Effector memory CD4-positive, alpha-beta T cell (primary cell): ENCODE measurements at places on chromosomes 3 and 15.

DNA sequence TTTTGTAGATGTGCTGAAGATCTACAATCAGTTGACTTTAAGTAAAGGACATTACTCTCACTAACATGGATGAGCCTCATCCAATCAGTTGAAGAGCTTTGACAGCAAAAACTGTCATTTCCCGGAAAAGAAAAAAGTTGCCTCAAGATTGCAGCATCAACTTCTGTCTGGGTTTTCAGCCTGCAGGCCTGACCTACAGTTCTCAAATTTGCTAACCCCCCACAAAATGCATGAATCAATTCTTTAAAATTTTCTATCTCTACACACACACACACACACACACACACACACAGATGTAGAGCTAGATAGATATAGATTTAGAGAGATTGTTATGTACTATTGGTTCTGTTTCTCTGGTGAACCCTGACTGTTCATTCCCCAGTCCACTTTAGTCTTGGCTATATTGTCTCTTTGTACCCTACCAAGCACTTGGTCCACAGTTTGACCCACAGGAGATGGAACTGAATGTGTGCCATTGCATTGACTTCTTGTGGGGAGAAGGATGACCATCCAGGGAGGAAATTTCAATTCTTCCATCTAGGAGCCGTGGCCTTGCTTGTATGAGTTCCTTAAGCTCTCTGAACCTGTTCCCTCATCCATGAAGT is 228.3 kb downstream of the CLSTN2 start:
- DNase-seq = no peak

GRCh38 chr3:14410503-14411165 is 8.2 kb downstream of the SLC6A6 start:
- DNase-seq = no peak

GRCh38 chr3:59876533-59877062 is 826.8 kb upstream of the CFAP20DC start:
- DNase-seq = no peak

DNA sequence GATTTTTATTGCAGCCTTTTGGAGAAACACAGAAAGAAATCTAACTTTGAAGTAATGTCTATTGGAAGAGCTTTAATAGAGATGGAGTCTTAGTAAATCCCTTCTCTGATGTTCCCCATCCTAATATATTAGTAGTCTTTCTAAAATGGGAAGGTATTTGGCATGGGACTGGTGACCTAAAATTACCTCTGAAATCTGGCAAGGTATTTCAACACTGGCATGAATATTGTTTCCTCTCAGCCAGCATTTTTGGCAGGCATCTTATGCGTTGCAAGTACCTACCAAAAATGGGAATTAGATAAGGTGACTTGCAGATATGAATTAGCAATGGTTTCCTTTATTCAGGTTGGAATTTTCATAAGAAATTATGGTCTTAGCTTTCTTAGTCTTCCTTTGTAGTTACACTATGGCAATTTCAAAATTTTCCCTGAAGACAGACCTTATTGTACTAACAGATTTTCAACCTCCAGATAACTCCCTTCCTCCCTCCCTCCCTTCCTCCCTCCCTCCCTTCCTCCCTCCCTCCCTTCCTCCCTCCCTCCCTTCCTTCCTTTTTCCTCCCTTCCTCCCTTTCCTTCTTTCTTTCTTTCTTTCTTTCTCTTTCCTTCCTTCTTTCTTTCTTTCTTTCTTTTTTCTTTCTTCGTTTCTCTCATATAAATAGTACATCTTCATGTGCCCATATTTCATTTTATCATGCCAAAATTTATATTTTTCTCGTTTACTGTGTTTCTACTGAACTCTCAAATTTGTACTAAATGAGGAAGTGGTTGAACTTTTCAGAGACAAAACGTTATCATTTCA is 168.2 kb upstream of the KCNMB2 start:
- no peak for DNase-seq

GRCh38 chr15:59063042-59063441 is 41.9 kb upstream of the CCNB2 start:
- DNase-seq = no peak

GRCh38 chr15:93823971-93824913 is 407.1 kb upstream of the MCTP2 start:
- DNase-seq = no peak

DNA sequence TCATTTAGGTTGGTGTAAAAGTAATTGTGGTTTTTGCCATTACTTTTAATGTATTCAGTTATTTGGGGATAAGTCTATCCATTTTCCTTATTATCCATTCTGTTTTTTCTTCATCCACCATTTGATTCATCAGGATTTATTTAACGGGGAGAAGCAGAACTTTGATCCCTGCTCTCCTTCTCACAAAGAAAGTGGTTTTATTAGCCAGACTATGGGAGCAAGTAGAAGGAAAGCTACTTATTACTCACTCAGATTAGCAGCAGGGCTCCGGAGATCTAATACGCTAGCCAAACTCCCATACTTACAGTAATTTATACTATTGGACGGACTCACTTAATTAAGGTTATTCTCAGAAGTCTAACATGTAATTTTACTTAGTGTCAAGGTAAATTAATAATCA is 14.7 kb upstream of the TMEM87A start:
- no peak for DNase-seq

GRCh38 chr3:181933052-181933618 is 221.4 kb downstream of the SOX2 start:
- DNase-seq = no peak

DNA sequence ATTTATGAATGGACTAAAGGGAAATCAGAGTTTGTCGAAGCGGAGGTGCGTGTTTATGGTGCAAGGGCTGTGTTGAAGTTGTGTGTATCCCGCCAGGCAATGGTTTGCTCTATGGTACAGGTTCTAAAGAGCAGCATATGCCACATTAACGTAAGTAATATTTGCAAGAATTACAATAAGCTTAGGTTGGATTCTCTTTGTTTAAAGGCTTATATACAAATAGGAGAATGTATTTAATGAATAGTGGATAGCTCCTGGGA is 800 bp downstream of the EPHA3 start:
- DNase-seq = no peak

GRCh38 chr3:197297476-197298340 is 704 bp downstream of the DLG1 start:
- DNase-seq = peak; percentile 78

DNA sequence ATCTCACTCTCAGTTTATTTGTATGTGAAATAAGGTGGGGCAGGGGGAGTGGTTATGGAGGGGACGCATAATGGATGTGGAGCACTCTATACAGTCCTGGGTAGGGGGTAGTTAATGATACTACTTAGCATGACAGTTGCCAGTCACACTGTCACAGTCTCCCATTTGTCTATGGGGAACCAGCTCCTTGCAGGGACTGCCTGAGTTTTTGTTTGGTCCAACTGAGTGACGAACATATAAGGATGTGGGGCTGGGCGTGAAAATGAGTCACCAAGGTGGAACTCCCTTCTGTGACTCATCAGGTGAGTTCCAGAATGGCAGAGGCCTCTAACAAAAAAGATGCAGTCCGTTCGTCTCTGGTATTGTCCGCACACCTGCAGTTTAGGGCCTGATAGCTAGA is 235.3 kb upstream of the ST8SIA2 start:
- no peak for DNase-seq
